ENCODE measurements at places on chromosomes 7 and 10.

DNA sequence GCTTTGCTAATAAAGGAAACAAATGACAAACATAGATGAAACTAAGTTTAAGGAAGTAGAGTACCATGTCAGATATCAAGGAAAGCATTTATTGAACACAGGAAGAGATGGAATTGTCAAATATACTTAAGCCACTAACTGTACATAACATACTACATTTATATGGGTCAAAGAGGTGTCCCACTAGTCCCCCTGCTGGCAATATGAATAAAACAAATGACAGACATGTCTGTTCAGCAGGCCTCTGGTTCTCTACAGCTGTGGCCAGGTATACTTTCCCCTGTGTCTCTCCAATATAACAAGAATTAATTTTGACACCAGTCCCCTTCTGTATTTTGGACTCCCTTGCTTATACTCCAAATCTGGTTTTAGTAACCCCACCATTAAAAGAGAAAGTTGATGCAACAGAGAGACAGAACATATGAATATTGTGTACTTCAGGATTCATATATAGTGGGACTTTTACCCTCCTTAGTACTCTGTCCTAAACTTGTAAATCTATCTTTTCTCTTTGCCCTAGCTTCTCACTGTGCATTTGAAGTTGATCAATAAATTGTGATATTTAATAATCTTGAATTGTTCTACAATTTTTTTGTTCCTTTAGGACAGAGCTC is 42.9 kb downstream of the CD36 start:
- peak; percentile 45 for DNase-seq

DNA sequence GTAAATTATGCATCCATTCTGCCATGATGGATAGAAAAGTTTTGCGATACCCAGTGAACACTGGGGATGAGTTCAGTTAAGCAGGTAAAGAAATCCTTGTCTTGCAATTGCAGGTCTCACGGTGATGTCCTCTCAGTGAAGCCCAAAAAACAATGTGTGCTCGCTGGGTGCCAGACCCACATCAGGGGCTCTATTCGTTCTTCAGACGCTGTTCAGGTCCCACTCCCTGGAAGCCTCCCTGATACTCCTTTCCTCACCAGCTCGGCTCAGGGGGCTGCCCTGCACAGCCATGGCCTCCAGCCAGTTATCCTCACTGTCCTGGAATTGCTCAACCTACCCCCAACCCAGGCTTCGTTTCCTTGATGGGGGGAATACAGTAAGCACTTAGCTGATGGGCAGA is 323.5 kb downstream of the ADARB2 start:
- DNase-seq, result no peak

DNA sequence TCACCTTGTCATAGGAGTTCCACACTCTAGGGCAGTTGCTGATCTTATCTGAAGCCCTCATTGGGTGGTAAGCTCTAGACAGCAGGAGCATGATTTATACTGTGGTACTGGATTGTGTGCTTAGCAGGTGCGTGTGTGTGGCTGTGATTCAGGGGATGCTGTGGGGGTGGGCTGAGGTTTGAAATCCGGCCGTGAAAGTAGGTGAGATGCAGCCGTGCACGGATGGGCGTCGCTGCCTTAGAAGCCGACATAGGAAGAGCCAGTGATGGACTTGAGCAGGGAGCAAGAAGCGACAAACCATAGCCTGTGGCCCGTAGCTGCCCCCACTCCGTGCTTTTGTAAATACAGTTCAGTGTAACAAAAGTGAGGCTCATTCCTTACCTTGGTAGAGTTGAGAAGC is 38.2 kb downstream of the PROSER2 start:
- DNase-seq, result no peak

DNA sequence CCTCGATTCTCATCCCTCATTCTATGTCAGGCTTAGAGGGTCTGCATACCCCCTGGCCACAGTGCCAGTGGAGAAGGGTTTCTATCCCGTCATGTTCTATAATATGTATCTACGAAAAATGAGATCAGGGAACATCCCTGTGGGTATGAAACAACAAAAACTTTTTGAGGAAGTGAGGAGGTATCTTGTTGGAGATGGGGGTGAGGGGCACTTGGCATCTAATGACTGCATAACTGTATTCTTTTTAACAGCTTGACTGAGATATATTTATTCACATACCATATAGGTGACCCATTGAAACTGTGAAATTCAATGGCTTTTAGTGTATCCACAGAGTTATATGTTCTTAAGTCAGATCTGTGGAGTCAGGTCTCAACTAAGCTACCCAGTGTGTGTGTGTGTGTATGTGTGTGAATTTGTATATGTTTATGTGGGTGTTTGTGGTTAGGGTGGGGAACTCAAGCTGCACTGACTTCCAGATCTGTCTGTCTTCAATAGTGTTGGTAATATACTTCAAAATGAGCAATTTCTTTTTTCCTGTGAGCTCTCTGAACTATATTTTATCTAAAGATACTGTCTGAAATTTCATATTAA is 528.9 kb downstream of the CNTNAP2 start:
- DNase-seq, result no peak

GRCh38 chr7:137716061-137716460 is 130.7 kb downstream of the DGKI start:
- DNase-seq, result no peak

GRCh38 chr10:131514454-131514853 is 202.9 kb upstream of the TCERG1L start:
- DNase-seq, result peak; percentile 23

GRCh38 chr7:116446212-116446855 is 53.2 kb upstream of the CAV2 start:
- peak; percentile 47 for DNase-seq

DNA sequence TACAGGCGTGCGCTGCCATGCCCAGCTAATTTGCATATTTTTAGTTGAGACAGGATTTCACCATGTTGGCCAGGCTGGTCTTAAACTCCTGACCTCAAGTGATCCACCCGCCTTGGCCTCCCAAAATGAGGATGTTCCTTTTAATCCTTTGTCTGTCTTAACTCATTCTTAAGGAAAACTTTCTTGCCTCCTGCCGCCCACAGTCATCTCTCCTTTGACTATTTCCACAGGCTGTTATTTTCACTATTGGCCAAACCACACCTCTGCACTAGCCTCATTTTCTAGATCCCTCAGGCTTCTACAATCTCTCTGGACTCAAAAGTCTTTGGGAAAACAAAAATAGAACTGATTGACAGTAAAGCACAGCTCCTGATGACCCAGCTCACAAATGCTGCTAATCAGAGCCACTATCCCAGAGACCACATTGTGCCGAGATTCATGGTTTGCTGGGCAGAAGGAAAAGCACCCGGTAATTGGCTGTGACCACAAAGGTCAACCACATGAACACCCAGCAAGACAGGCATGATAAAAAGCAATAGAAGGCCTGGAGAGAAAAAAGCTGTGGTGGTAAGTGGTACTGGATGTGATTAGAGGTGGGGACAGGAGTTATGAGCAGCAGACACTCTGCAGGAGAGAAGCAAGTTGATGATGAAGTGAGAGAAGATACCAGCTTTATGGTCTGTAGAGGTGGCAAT is 44.1 kb upstream of the ZNRF2 start:
- DNase-seq, result no peak

DNA sequence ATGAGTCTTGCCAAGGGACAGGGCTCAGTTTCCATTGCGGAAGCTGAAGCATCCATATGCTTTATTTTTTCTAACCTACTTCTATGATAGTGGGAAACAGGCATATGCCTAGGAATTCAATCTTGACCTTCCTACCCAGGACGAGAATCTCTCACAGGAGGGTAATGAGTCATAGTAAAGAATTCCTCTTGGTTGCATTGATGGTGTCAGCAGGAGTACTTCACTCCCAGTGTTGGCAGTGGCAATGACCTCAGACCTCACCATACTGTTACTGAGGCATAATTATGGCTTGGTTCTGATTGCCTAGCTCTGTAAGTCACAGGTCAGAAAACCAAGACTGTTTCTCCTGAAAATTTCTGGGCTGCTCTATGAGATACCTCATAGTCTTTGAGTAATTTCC is 552.9 kb downstream of the ARL4A start:
- DNase-seq, result peak; percentile 61

- no peak for DNase-seq
These were observed 48.8 kb upstream of the CARD11 start for GRCh38 chr7:3092468-3092867.

DNA sequence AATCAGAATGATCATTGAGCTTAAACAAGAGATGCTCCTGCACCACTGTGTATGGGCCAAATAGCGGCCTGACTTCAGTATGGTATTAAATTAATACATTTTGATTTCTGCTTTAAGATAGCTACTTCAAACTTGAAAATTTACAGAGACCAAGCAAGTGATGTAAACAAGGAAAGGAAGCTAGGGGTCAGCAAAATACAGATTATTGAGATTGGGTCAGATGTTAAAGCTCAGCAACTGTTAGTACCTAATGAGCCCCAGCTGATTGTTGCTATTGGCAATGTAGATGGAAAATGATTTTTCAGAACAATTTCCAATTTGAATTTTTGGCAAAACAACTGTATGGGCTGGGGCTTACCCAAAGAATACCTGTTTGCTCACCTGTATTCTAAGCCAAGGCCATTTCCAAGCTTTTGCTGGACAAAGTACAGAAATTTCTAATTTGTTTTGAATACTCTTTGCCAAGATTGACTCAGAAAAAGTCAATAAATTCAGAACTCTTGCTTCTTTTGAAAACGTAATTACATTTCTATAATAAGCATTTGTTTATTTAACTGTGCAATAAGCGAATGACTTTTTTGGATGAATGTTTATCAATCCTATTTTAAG is 23.0 kb upstream of the DLD start:
- no peak for DNase-seq

GRCh38 chr7:48090095-48090805 is 1.2 kb downstream of the UPP1 start:
- peak; percentile 28 for DNase-seq

DNA sequence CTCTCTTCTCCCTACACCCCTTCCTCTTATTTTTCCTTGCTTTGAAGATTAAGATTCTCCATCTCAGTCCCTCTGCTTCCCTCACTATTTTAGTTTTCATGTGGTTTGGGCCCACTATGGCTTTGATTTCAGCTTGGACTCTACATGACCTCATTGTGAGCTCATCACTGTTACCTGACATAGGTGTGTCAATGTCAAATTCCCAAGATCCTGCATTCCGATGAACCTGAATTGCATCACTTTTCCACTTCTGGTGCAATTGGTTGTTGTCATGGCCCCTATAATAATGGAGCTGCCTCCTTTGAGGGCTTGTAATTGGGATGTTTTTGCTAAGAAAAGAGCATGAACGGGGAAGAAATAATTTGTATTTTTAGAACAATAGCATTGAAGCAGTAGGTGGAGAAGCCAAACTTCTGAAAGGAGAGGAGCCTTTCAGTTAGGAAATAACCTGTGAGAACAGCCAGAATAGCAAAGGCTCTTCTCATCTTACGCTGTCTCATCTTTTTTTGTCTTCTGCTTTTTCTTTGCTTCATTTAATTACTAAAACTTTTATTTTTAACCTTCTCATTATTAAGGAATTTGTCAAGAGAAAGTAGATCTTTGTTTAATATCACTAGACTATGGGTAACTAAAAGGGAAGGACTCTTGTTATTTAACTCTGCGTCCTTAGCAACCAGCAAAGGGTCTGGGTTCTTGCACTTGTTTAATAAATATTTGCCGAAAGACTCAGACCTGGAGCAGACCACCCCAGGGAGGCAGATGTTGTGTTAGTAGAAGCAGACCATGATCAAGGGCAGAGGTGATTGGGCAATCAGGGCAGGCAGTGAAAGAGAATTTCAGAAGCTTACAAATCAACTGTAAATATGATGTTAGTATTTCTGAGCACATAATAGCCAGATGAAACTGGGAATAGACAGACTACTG is 95.4 kb downstream of the TES start:
- DNase-seq, result peak; percentile 39

DNA sequence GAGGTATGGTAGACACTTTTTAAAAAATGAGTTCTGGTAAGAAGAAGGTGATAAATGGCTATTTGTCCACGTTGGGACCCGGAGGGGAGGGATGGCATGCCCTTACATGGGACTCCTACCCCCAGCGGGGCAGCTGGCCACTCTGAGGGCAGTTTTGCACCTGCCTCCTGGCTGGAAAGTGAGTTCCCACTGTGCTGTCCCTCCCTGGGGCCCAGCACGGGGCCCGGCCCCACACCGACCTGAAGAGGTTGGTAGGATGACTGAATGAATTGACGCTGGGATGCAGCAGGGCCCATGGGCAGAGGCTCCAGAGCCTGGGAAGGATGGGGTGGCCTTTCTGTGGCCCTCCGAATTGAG is 601 bp upstream of the AEBP1 start:
- DNase-seq, result no peak

GRCh38 chr7:34849986-34850385 is 187.3 kb downstream of the DPY19L1 start:
- no peak for DNase-seq

- DNase-seq, result no peak
These were observed 14.4 kb upstream of the CRYGN start for GRCh38 chr7:151454305-151454704.

DNA sequence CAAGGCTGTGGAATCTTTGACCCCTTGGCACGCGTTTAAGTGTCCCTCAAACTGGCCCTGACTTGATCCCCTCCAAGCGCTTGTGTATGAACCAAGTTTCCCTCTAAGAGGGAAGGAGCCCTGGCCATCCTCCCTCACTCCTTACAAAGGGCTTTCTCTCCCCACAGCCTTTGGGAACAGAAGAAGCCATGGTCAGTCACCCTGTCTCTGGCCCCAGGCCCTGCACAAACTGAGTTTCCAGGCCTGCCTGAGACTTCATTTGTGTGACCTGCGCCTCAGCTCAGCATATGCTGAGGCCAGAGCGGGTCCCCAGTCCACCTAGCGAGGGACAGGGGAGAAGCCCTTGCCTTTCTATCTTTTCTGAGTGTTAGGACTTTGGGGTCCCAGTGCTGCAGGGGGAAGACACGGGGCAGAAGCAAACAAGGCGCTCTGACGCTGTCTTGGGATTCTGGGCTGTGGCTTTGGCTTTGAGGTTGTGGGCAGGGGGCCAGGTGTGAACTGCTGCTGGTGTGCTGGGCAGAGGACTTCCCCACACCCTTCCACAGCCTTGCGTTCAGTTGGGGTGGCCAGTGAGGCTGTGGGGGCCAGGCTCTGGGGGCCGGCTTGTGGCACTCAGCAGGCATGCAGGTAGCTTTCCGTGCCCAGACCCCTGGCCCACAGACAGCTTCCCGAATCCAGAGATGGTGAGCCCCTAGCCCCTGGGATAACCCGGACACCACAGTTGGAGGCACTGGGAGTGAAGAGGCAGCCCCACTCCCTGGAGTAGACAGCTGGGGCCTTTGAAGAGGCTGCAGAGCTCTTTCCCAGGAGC is 1.5 kb downstream of the RET start:
- no peak for DNase-seq

- no peak for DNase-seq
These were observed 134.4 kb upstream of the AGK start for GRCh38 chr7:141416650-141417270.

DNA sequence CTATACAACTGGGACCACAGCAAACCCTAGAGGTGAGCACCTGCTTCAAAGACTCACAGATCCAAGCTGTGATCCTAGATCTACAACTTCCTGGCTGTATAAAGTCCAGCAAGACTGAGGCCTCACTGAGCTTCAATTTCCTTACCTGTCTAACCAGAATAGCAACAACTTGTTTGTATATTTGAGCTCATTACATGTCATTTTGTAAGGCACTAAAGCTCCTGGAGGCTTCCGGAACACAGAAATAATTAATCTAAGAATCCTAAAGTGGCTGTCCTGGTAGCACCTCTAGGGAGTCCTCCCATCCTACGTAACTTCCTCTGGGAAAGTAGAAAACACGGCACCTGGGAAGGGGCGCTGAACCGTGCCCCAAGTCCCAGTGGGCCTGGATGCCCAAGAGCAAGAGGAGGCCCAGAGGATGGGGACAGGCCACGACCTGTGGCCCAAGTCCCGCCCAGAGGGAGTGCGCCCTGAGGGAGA is 39.4 kb downstream of the HK1 start:
- no peak for DNase-seq

Measured in fibroblast of mammary gland (primary cell).